ENCODE measurements at places on chromosomes 1 and 21.
A peak's percentile ranks its signal among the peaks of the same experiment; 100 is the strongest.

- peak; percentile 42 for DNase-seq
These were observed 13.1 kb upstream of the EXO1 start for GRCh38 chr1:241834733-241835377.

DNA sequence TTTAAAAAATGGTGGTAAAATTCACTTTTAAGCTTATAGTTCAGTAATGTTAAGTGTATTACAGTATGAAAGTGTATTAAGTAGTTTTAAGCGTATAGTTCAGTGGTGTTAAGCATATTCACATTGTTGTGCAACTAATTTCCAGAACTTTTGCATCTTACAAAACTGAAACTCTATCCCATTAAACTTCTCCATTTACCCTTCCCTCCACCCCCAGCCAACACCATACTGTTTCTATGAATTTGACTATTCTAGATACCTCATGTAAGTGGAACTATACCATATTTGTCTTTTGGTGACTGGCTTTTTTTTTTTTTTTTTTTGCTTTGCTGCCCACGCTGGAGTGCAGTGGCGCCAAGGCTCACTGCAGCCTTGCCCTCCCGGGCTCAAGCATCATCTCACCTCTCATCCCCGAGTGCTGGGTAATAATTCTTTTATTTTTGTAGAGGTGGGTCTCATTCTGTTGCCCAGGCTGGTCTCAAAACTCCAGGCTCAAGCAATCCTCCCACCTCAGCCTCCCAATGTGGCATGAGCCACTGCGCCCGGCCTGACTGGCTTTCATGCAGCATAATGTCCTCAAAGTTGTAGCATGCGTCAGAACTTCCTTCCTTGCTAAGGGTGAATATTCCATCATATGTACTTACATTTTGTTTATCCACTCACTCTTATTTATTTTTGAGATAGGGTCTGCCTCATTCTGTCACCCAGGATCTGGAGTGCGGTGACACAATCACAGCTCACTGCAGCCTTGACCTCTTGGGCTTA is 45.1 kb upstream of the BMP8B start:
- DNase-seq: no peak

GRCh38 chr1:194774535-194774934 is 1588.1 kb upstream of the B3GALT2 start:
- DNase-seq: no peak

GRCh38 chr1:35285771-35286606 is 17.5 kb downstream of the ZMYM4 start:
- DNase-seq: no peak

- DNase-seq: peak; percentile 86
These were observed 91.0 kb upstream of the KCNA3 start for GRCh38 chr1:110765640-110766335.
